Esophagus (tissue), 2 donors: ENCODE measurements at places on chromosomes 12 and 14. TPM values are rescaled to one million over a fixed set of nuclear protein-coding genes. Genes with fewer than 3 reads are reported as not detected.

The PLA2G1B gene
- 0.57 TPM for polyA plus RNA-seq

The SRRM4 gene
- polyA plus RNA-seq = under 0.01 TPM

The TMEM132C gene
- 0.43 TPM for polyA plus RNA-seq

The RBP5 gene
- polyA plus RNA-seq = 2.2 TPM

The LGR5 gene
- 0.01 TPM for polyA plus RNA-seq

The FOXN4 gene
- not detected for polyA plus RNA-seq

The FOXM1 gene
- 13.8 TPM for polyA plus RNA-seq

The KLRC2 gene
- 0.24 TPM for polyA plus RNA-seq

The PLEKHG7 gene
- polyA plus RNA-seq = not detected

The PYGL gene
- polyA plus RNA-seq = 69.0 TPM

The CLEC4E gene
- 0.37 TPM for polyA plus RNA-seq

The A2ML1 gene
- 477 TPM for polyA plus RNA-seq

The ADSS1 gene
- polyA plus RNA-seq = 5.8 TPM

The LRFN5 gene
- polyA plus RNA-seq = 0.14 TPM

The DNAH10 gene
- 0.01 TPM for polyA plus RNA-seq

The ACVR1B gene
- 12.4 TPM for polyA plus RNA-seq

The KLRG1 gene
- 0.52 TPM for polyA plus RNA-seq

The HRK gene
- 0.18 TPM for polyA plus RNA-seq

The RAB15 gene
- polyA plus RNA-seq = 3.2 TPM

The KCNA5 gene
- 0.71 TPM for polyA plus RNA-seq

The C12orf54 gene
- 4.4 TPM for polyA plus RNA-seq

The AMIGO2 gene
- polyA plus RNA-seq = 2.2 TPM

The M6PR gene
- polyA plus RNA-seq = 28.5 TPM

The MMP14 gene
- 81.6 TPM for polyA plus RNA-seq

The HPD gene
- polyA plus RNA-seq = 0.31 TPM

The INHBE gene
- polyA plus RNA-seq = not detected

The EIF2S1 gene
- polyA plus RNA-seq = 20.4 TPM

The ADAM21 gene
- polyA plus RNA-seq = not detected

The KRT73 gene
- not detected for polyA plus RNA-seq

The CNTN1 gene
- 1.2 TPM for polyA plus RNA-seq

The PTGES3 gene
- polyA plus RNA-seq = 65.7 TPM

The AP1G2 gene
- 81.5 TPM for polyA plus RNA-seq

The NID2 gene
- polyA plus RNA-seq = 3.1 TPM
